Fibroblast of skin of left biceps (primary cell): ENCODE measurements at places on chromosomes 2 and 18.

- DNase-seq: no peak
Measured at GRCh38 chr2:4139316-4139715, 435.9 kb downstream of the DCDC2C start.

- DNase-seq: peak; percentile 67
Measured at GRCh38 chr2:85264471-85264870, 63.3 kb downstream of the TGOLN2 start.

DNA sequence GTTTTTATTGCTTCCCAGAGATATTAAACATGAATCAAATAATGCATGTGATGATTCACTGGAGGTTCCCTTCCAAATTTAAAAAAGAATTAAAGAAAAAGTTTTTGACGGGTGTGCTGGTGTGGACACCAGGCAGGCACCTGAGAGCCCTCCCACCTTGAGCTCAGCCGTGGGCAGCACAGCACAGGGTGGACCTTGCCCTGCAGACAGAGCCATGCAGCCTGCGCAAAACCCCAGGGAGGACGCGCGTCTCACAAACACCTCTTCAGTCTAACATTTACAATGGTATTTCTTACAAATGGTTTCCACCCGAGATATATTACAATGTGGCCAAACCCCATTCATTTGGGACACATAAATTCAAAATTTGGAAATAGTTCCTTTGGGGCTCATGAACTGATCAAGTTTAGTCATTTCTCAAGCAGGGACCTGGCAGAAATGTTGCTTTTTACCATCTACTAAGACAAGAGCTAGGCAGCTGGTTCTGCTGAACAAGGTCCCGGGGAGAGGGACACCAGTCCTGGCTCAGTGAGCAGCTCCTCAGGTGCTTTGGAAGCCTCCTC, 45.4 kb downstream of the ODC1 start:
- no peak for DNase-seq

DNA sequence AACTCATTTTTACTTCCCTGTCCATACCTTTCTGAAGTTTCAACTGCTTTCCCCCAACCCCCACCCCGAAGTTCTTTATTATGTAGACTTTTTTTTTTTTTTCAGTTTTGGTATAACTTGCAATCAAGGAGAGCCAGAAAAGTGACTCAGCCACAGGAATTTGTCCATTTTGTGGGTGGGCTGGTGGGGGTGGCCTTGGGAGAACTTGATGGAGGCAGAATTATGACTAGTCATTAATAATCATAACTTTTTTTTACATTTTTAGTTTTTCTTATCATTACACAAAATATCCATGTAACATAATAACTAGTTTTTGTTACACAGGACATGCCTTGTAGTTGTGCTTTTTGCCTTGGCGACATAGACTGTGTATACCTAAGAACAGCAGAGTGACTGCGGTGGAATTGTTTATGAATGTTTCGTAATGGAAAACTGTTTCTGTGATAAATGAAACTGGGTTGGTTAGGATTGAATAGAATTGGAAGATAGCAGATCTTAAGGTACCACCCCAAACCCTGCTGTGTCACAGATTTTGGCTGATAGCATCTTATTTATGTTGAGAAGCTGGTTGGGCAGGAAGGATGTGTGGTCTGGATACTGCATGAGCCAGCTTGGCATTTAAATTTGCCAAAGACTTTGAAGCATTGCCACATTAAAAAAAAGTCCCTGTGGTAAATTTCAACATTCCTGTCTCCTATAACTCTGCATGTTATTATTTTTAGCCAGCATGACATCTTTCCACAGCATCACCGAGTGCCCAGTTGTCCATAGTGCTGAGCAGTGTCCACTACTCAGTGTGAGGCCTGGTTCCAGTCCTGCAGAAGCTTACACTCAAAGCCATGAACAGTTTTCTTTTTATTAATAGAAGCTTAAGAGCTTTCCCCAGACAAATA, 30.7 kb downstream of the LYPD6B start:
- DNase-seq: peak; percentile 44

GRCh38 chr18:63298400-63299365, 20.9 kb downstream of the BCL2 start:
- no peak for DNase-seq

GRCh38 chr2:80380736-80381135, 76.2 kb upstream of the LRRTM1 start:
- peak; percentile 52 for DNase-seq

GRCh38 chr2:112096098-112096497, 41.0 kb downstream of the TMEM87B start:
- no peak for DNase-seq

- DNase-seq: no peak
Measured at GRCh38 chr2:56127010-56127409, 56.8 kb upstream of the CCDC85A start.

DNA sequence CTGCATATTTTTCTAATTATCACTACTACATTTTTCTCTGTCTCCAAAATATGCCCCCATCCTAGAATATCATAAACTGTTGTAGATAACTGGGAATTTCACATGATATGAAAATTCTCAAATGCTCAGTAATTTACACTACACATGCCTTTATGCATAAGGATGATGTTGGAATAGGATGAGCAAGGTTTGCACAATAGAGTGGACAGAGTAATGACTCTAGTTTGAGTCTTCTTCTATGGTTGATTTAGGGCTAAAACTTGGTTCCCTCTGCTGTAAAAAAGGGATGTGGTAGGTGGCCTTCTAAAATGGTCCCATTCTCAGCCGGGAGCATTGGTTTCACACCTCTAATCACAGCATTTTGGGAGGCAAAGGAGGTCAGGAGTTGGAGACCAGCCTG, 129.9 kb downstream of the BCL11A start:
- no peak for DNase-seq

- DNase-seq: no peak
Measured at GRCh38 chr18:30908381-30908780, 134.2 kb downstream of the DSC3 start.

- DNase-seq: no peak
Measured at GRCh38 chr2:28752631-28753376, 1.2 kb downstream of the PPP1CB start.

- no peak for DNase-seq
Measured at GRCh38 chr18:22114526-22115321, 54.7 kb upstream of the GATA6 start.

- DNase-seq: no peak
Measured at GRCh38 chr2:30204281-30204680, 27.1 kb upstream of the LBH start.

DNA sequence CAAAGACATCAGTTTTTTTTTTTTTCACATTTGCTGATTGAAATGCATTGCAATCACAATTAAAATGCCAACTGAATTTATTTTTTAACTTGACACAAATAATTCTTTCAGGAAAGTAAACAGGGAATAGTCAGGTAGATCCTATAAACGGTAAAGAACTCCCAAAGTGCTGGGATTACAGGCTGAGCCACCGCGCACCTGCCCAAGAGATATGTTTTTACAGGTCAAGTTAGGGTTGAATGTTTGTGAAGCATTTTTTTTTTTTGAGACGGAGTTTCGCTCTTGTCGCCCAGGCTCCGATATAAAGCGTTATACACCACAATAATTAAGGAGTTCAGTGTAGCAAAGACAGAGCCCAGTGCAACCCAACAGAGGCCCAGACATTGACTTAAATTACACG, 15.1 kb downstream of the ITM2C start:
- DNase-seq: no peak

GRCh38 chr2:15812187-15812780, 128.1 kb upstream of the MYCN start:
- no peak for DNase-seq

DNA sequence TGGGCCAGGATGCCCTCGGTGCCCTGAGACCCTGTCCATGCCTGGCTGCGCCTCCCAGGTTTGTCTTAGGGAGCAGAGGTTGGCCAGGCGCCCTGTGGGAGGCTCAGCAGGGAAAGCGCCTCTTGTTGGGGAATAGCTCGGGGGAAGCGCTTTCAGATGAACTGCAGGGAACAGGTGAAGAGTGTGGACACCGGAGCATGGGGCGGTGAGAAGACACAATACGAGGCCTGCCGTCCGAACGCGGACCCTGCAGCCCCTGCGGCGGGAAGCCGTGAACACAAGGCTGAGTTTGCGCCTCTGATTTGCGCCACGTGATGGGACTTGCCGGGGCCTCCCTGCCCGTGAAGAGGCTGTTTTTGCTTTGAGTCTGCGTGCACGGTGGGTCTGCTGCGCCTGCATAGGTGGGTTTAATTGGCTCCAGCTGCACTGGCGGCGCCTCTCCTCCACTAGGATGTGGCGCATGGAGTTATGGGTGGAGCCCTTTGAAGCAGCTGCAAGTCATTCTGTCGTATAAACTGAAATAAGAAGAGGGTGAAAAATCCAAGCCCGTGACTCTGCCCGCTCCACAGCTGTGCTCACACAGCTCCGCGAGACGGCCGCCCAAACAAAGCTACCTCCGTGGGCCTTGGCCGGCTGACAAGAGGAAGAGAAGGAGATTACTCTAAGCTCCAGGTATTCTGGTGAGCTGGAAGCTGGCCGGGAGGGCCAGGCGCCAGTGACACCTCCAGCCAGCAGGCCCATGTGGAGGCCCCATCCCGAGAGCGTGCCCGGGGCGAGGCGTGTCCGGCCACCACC, 103.5 kb upstream of the CTDP1 start:
- peak; percentile 43 for DNase-seq

DNA sequence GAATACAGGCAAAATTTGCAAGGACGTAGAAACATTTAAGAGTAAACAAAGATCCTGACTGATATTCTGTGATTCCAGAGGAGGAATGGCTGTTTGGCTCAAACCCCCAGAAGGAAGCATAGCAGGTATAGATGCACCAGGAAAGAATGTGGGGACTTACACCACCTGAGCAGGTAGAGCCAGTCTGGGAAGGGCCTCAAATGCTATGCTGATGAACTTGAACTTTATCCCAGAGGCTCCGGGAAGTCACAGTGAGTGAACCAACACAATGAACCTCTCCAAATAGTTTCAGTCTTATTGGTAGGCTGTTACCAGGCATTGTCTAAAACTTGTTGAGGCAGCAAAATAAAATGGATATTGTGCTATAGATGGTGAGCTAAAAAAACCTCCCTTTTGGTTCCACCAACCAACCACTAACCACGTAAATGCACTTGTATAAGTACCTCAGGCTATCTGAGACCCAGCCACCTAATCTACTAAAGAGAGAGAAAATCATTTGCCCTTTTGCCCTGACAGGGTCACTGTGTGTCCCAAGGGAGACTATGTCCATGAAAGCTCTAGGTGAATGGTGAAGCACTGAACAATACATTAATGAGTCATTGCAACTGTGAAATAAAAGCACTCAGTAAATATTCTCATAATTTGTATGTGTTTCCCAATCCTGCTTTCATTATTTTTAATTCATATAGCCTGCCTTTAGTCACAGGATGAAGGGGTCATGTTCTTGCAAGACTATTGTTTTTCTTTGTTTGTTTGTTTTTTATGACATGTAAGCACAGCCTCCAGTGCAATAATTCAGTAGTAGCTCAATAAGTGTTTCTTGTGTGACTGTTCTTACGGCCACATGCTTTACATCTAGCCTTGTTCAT, 911.6 kb downstream of the EPHA4 start:
- no peak for DNase-seq

- no peak for DNase-seq
Measured at GRCh38 chr2:205438241-205438640, 244.1 kb upstream of the NRP2 start.

DNA sequence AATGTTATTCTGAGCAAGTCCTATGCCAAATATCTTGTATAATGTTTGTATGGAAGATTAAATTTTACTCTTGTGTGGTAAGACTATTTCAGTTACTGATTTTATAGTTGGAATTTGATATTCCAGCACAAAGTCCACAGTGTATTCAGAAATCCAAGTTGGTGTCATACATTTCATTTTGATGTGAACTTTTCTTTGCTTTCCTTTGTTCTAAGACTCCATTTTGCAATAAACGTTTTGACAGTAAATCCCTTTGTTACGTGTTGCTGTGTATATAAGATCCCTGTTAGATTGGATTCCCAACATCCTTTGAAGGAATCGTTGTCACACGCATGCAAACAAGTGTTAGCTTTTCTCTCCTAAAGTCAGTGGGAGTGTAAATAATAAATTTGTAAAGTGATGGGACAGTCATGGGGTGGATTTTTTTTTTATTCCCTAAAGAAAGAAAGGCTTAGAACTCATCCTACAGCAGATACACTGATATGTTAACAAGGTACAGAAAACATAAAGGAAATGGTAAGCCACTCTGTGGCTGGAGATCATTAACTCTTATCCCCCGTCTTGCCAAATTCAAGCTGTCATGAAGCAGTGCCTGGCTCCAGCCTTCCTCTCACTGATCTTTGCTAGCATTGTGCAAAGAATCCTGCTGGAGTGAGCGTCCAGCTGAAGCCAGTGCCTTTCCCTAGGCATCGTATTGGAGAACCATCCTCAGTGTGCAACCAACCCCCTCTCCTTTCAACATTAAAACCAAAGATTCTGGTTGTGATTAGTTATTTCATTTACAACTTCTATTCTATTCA, 127.6 kb upstream of the CDCA7 start:
- DNase-seq: no peak

DNA sequence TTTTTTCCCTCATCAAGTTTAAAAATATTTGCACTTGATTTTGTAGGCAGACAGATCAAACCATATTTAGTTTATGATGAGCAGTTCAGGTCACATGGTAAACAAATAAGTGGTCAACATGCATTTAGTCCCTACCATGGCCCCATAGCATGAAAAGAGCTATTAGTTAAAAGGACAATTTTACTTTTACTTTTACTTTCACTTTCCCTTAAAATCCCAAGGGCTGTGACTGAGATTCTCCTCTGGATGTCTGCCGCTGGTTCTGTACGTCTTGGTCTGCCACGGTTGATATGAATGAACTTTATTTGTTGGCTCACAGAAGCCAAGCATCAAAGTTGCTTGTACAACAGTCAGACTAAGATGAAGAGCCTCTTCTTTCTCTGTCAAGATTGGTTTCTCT, 626.2 kb upstream of the CDH7 start:
- no peak for DNase-seq

- DNase-seq: no peak
Measured at GRCh38 chr2:10022966-10023662, 20.2 kb upstream of the KLF11 start.

DNA sequence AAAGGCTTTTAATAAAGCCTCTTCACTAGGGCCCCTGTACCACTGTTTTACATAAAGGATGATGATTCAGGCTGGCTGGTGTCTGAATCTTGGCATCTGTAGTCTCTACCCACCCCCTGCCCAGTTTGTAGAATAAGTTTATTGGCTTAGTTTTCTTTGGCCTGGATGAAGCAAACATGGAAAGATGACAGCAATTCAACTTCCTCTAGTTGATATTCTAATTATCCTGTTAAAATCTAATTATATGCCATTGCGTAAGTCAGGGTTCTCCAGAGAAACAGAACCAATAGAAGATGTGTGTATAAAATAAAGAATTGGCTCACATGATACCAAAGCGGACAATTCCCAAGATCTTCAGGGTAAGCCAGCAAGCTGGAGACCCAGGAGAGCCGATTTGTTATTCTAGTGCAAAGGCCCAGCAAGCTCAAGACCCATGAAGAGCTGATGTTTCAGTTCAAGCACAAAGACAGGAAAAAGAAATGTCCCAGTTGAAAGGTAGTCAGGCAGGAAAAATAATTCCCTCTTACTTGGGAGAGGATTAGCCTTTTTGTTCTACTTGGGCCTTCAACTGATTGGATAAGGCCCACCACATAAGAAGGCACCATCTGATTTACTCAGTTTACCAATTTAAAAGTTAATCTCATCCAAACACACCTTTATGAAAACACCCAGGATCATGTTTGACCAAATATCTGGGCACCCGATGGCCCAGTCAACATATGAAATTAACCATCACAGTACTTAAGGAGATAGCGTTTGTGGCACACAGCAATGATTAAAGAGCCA, 82.6 kb upstream of the LYPD1 start:
- DNase-seq: no peak

GRCh38 chr18:70296289-70296688, 7.4 kb downstream of the SOCS6 start:
- DNase-seq: no peak

- peak; percentile 34 for DNase-seq
Measured at GRCh38 chr2:68909793-68910674, 38.8 kb upstream of the BMP10 start.
